NCI-H2171 treated with DMSO at 0.1 percent for 48 hours (cell line): ENCODE measurements at places on chromosomes 1 and 21.

DNA sequence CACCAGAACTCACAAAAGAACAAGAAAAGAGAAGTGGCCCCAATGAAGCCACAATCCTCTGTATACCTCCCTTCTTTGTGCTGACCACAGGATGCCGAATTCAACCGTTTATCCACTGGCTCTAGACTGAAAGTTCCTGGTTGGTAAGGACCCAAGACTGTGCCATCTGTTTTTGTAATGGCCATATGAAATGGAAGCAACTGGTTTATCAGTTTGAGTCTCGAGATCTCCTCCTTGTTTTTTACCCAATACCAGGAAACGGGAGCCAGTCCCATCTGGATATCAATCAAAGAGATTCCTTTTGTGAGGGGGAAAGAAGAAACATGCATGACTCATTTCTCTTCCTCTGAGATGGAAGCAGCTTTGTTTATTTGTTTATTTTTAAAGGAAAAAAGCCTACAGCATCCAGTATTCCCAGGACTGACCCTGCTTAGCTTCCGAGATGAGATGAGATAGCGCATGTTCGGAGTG, 32.4 kb upstream of the ZNF124 start:
- DNase-seq, result no peak

DNA sequence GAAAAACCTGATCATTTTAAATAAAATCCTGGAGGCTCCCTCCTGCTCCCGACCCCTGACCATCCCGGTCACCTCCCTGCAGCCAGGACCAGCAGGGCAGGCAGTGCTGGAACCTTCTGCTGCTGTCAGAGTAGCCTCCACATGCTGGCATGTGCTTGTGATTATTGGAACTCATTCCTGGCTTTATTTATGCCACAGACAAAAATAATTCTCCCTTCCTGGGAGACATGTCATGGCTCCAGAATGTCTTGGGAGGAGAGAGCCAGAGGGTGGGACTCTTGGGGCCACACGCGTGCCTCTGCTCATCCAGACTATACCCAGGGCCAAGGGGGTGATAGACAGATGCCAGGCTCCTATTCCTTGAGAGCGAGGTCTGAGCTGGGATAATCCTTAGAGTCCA, 183.6 kb upstream of the RAB4A start:
- no peak for DNase-seq

- no peak for DNase-seq
Observed at GRCh38 chr21:44579056-44579832, 1.2 kb downstream of the KRTAP10-5 start.

GRCh38 chr1:26307363-26307781, 936 bp upstream of the UBXN11 start:
- DNase-seq, result no peak

DNA sequence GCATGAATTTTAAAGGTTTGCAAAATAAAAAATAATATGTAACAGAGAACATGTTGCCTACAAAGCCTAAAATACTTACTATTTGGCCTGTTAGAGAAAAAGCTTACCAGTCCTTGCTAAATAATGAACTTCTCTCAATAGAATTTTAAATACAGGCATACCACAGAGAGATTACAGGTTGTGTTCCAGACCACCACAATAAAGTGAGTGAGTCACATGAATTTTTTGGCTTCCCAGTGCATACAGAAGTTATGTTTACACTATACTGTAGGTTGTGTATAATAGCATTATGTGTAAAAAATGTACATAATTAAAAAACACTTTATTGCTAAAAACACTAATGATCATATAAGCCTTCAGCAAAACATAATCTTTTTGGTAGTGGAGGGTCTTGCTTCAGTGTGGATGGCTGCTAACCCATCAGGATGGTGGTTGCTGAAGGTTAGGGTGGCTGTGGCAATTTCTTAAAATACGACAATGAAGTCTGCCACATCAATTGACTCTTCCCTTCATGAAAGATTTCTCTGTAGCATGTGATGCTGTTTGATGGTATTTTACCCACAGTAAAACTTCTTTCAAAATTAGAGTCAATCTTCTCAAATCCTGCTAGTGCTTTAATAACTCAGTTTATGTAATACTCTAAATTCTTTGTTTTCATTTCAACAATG, 48.6 kb downstream of the SCYL3 start:
- DNase-seq, result no peak

DNA sequence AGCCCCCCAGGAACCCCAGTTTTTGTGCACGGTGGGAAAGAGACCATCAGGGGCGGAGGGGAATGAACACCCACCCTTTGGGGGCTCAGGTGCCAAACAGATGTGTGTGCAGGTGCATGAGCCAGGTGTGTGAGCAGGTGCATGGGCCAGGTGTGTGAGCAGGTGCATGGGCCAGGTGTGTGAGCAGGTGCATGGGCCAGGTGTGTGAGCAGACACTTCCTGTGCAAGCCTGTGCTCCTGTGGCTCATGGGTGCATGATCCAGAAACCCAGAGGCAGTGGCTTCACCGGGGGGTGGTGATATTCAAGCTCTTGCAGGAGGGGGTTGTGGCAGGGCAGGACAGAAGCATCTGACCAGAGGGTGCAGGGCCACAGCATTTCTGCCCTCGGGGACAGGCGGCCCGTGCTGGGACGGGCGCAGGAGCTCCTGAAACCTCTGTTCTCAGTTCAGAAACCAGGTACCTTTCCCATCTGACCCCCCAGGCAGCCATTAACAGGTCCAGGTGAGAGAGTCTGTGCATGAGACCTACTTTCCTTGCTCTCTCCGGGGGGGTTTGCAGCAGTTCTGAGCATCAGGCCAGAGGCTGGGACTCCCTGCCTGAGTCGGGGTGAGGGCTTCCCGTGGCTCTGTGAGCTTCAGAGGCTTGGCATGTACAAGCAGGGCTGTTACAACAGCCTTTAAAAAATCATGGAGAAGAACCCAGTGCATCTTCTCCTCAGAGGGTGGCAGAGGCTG, 29.1 kb downstream of the COL18A1 start:
- no peak for DNase-seq

- no peak for DNase-seq
Observed at GRCh38 chr21:25283720-25284119, 323.6 kb downstream of the MRPL39 start.

- DNase-seq, result peak; percentile 93
Observed at GRCh38 chr1:81949421-81949820, 148.7 kb downstream of the ADGRL2 start.

GRCh38 chr21:42490720-42491119, 5.3 kb downstream of the RSPH1 start:
- no peak for DNase-seq

- peak; percentile 21 for DNase-seq
Observed at GRCh38 chr1:231951374-231951773, 324.8 kb downstream of the DISC1 start.

GRCh38 chr1:26797627-26798026, 9.9 kb downstream of the PIGV start:
- no peak for DNase-seq

DNA sequence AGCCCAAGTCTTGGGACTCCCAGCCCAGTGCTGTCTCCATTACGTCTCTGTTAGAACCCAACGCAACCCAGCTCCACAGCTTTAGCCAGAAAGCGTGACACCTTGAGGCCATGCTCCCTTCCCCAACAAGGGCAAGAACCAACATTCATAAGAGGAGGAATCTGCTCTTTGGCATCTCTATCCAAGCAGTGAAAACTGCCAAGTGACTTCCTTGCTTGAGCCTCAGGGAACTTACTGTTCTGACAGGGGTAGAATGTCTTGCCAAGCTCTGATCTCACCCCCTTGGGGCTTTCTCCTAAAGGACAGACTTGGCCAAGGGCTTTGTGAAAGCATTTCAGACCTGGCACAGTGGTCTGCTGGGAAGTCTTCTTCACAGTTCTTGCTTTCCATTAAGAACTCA, 56.6 kb downstream of the SYT6 start:
- DNase-seq, result no peak

DNA sequence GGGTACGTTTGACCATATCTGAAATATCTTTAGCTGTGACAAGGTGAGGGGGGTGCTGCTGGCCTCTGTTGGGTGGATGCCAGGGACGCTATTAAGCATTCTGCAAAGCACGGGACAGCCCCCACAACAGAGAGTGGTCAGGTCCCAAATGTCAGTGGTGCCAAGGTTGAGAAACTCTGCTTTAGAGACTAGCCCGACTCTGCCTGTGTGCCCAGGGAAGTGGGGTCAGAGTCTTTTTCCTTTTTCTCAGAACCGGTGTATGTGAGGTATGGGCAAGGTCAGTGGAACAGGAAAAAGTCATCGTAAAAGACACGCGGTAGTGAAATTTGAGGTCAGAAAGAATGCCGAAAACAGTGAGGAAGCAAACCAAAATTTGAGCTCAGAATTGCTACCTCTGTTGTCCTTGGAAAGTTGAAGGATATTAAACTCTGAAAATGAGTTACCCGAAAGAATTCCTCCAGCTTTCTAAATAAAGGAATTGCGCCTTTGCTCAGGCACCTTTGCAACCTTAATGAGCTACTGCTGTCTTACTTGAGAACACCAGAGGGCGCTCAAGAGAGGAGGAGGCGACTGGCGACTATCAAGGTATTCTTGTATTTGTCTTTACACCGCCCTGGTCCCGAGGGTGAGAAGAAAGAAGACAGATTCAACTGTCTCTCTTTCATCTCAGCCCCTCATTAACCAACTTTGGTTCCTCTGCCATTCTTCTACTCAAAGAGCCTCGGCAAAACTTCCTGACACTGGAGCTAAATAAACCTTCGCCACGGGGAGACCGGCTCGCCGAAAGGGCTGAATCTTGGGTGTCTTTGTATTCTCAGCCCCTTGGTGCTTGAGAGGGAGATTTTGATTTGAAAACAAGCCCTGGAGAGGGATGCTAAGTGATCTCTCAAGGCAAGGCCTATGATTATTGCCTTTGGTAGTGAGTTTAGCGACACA, 85.4 kb upstream of the OLIG2 start:
- peak; percentile 63 for DNase-seq

- no peak for DNase-seq
Observed at GRCh38 chr1:42963378-42964043, 4.8 kb upstream of the SLC2A1 start.

- no peak for DNase-seq
Observed at GRCh38 chr1:183188240-183188639, 2.2 kb downstream of the LAMC2 start.

GRCh38 chr1:58798910-58799442, 15.1 kb upstream of the JUN start:
- DNase-seq, result no peak

DNA sequence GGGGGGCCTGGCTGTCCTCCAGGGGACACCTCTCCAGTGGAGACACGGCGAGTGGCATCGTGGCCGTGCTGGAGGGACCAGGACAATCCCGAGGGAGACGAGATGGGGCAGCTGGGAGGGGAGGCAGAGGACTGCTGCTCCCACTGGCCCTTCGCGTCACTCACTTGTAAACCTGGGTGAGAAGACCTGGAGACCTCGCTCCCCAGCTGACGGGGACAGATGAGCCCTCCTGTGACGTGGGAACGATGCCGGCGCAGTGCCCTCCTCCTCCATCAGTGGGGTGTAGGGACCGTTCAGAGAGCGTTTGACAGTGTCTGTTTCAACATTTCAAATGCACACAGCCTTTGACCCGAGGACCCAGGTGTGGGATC, 4.6 kb downstream of the SPATC1L start:
- DNase-seq, result no peak

GRCh38 chr1:197521118-197521739, 253.2 kb downstream of the CRB1 start:
- peak; percentile 13 for DNase-seq

GRCh38 chr1:152873495-152873894, 4.6 kb upstream of the SMCP start:
- DNase-seq, result no peak

DNA sequence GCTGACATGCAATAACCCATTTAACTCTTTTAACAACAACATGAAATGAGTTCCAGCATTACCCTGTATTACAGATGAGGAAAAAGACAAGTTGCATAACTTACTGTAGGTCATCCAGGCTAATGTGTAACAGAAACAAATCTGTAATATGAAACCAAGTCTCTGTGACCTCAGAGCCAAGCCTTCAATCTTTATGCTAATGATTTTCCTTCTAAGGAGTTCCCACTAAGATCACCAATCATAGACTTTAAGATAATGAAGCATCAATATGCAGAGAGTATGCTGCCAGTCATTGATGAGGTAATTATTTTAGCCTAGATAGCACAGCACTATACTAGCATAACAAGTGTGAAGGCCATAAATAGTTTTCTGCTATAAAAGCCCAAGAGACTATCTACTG, 35.6 kb upstream of the RNPC3 start:
- DNase-seq, result no peak

GRCh38 chr1:83098791-83099190, 900.1 kb downstream of the TTLL7 start:
- no peak for DNase-seq

DNA sequence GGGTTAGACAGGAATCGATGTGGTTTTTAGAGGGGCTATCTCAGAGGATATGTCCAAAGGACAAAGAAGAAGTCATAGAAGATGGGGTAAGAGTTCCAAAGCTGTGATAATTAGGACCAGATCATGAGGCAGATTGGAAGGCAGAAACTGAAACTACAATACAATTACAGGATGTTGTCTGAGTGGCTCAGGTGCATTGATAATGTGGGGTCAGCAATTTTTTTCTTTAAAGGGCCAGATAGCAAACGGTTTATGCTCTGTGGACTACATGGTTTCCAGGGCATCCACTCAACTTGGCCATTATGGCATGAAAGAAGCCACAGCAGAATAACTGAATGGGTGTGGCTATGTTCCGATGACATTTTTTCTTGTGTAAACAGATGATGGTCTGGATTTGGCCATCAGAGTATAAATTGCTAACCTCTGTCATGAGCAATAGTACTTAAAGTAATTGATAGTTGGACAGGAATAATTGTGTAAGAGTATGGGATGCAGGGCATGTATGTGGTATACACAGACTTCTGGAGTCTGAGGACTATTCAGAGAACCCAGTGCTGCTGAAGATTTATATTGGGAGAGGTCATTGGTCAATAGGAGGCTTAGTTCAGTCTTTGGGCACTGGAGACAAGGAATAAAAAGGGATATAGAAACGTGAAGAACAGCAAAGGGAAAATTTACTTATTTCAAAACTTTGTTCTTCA, 198.4 kb upstream of the ADGRL4 start:
- DNase-seq, result no peak

DNA sequence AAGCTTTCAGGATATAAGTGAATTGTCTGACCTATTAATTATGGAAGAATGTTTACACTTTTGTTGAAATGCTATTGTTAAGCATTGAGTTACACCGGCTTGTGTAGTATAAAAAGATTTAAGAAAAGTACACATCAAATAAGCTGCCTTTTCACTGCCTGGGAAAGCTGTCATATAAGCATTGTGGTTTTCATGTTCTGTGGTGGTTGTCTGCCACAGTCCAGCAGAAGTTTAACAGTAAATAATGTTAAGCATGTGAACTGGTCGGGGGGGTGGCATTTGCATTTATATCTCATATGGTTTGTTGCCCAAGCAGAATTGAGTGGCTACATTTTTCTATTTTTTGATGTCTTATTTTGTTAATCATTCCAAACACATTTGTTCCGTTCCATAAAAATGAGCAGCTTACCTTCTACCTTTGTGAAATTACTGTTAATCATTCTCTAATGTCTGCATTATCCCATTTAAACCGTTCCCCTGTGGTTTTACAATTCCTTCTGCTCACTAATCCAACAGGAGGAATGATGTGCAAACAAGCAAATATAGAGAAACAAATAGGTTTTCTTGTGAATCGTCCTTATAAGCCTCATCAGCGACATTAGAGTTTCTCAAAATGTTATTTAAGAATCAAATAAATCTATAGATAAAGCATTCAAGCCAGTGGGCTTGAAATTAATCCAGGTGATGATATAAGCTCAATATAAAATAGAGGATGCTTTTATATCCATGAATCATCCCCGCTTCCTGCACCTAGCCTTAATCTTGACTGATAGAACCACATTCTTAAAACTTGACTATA, 160.8 kb upstream of the SAMSN1 start:
- DNase-seq, result no peak

- DNase-seq, result no peak
Observed at GRCh38 chr1:87224201-87224600, 104.5 kb upstream of the LMO4 start.

- DNase-seq, result no peak
Observed at GRCh38 chr1:71026093-71026492, 21.5 kb downstream of the PTGER3 start.
